ENCODE measurements at places on chromosomes 1 and 21.

DNA sequence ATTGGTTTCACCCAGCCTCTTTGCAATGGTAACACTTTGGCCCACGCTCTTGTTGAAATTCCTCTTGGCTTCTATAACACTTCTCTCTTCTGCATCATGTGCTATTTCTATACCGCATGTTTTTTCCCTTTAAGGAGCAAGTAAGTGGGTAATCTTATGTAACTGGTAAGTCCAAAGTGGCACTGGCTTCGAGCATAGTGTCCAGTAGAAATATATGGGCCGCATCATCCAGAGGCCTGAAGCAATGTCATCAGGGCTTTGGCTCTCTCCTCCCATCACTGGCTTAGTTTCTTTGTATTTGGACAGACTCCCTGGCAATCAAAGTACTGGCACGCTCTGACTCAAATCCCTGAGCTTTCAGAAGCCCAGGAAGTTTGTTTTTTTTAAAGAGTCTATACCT is 17.5 kb downstream of the CHML start:
- DNase-seq: no peak

DNA sequence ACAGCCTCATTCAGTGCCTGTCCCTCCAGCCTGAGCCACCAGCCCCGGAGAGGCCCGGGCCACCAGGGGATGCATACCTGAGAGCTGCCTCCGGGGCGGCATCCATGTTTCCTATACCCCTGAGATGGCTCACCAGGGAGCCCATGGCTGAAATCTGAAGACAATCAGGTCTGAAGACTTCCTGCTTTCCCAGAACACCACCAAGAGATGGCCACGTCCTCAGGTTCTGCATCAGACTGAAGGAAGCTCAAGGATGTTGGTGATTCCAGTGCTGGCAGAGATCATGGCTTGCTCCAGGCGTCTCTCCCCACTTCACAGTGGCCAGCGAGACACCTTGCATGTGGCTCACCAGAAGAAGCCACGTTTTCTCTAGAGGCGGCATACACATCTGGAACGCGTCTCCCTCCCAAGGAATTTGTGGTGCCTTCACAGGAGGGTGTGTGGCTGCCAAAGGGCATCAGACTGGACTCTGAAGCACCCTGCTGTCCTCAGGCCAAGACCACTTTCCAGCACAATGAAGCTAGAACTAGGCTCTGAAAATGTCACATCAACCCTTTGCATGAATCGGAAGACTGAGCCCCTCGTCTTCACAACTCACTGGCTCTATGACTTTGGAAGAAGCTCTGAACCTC is 170.7 kb upstream of the IRF2BP2 start:
- no peak for DNase-seq

- DNase-seq: no peak
Measured at GRCh38 chr1:220127076-220127475, 33.1 kb downstream of the IARS2 start.

- no peak for DNase-seq
Measured at GRCh38 chr1:160101037-160101716, 2.8 kb upstream of the IGSF8 start.

DNA sequence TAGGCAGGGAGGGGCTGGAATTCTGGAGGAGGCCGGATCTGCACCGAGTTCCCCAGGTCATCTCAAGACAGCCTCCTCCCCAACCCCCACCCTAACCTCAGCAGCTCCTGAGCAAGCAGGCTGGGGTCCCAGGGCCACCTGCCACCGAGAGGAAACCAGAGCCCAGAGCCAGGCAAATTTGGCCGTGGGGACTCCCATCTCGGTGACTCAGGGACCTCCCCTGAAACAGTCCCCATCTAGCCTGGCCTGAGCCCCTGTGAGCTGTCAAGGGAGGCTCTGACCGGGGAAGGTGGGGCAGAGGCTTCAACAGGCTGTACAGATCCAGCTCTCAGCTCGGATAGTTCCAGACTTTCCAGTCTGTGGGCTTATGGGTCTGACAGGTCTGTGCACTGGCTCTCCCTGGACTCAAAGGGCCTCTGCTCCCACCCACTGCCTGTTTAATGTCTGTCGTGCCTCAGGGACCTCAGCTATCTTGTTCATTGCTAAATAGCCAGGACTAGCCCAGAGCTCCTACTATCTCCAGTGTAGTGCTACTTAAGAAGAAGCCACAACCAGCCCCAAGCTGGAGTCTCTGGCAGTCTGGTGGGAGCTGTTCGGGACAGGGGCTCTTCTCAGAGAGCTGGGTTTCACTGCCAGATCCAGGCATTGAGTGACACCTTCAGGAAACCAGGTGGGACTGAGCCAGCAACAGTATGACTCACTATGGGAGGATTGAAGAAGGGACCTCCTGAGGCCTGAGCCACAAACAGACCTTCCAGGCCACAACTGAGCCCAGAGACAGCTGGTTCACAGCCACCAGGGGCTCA is 25.6 kb downstream of the MATN1 start:
- DNase-seq: no peak

- DNase-seq: no peak
Measured at GRCh38 chr1:177257128-177257527, 86.4 kb downstream of the BRINP2 start.

DNA sequence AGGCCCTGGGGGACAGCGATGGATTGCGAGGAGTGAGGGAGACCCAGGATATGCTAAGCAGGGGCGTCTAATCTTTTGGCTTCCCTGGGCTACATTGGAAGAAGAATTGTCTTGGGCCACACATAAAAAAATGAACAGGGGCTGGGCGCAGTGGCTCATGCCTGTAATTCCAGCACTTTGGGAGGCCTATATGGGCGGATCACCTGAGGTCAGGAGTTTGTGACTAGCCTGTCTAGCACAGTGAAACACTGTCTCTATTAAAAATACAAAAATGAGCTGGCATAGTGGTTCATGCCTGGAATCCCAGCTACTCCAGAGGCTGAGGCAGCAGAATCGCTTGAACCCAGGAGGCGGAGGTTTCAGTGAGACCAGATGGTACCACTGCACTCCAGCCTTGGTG is 10.8 kb upstream of the PRAMEF12 start:
- DNase-seq: no peak

DNA sequence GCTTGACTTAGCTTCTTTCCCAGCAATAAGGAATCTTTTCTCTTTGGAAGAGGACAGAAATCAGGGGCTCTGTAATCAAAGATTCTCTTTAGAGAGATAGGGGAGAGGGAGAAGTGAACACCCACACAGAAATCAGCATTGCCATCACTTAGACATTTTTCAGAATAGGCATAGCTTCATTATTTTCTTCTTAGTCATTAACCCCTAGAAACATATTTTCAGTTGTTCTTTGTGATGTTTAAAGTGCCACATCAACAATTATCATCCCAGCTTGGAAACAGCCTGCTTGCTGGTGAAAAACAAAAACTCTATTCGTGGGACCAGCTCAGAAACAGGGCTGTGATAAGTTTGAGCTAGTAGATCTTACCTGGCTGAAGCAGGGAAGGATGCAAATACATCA is 88.3 kb upstream of the SLC44A3 start:
- no peak for DNase-seq

All from BJ (cell line).